ENCODE measurements at places on chromosomes 2 and 18.

- DNase-seq, result no peak
Measured at GRCh38 chr2:168907940-168908662, 7.0 kb downstream of the G6PC2 start.

- DNase-seq, result no peak
Measured at GRCh38 chr2:233795735-233796171, 17.6 kb downstream of the MROH2A start.

DNA sequence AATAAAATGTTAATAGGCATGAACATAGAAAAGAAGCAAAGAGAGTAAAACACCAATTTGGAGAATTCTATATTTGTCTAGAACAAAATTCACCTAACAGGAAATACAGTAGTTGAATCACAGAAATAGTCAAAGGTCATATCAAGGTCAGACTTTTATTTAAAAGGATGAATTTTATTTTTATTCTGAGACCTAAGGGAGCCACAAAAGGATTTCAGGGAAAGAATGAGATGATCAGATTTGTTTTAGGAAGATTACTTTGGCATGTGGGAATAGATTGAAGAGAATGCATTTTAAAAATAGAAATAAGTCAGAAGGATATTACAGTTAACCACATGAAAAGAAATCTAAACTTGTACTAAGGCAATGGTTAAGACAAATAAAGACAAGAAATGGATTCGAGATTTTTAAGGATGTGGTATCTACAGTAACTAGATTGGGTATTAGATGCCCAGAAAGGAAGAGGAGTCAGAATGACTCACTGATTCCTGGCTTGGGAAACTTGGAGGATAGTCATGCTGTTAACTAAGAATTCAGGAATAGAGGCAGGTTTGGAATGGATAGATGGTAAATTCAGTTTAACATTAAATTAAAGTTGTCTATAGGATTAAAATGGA lies 56.0 kb downstream of the METTL4 start:
- no peak for DNase-seq

DNA sequence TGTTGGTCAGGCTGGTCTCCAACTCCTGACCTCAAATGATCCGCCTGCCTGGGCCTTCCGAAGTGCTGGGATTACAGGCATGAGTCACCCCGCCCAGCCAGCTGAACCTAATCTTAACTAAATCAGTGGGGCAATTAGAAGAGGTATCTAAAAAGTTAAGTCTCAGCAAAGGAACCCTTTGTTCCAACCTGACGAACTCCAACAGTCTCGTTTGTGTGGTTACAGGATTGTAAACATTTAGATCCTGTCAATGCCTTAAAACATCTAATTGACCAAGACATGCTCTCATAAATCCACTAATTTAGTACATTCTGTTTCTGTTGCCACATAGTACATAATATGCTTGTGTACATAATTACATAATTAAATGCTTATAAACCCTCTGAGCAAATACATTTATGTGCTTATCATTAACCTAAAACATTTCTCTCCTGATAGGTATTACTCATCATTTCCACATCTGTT lies 31.1 kb upstream of the STK39 start:
- no peak for DNase-seq

DNA sequence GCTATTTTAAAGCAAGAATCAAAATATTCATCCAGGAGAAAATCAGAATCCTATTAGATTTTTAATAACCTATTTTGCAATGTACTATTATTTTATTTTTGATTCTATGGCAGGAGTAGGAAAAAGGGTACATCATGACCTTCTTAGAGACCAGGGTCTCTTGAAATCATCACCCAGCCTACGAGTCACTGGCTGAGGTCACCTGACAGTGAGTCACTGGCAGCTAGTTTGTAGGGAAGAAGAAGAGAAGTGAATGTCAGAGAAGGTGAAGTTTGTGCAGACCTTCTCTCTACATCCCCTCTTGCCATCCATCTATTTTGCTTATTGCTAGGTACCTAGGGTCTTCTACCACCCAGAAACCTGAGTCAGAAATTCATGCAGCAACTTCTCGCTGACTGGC lies 144.2 kb downstream of the ALK start:
- DNase-seq, result no peak

- no peak for DNase-seq
Measured at GRCh38 chr2:172336681-172337080, 90.7 kb upstream of the ITGA6 start.

- no peak for DNase-seq
Measured at GRCh38 chr2:127986548-127987079, 41.2 kb downstream of the SAP130 start.

- DNase-seq, result no peak
Measured at GRCh38 chr18:3180325-3180724, 39.4 kb downstream of the MYOM1 start.

DNA sequence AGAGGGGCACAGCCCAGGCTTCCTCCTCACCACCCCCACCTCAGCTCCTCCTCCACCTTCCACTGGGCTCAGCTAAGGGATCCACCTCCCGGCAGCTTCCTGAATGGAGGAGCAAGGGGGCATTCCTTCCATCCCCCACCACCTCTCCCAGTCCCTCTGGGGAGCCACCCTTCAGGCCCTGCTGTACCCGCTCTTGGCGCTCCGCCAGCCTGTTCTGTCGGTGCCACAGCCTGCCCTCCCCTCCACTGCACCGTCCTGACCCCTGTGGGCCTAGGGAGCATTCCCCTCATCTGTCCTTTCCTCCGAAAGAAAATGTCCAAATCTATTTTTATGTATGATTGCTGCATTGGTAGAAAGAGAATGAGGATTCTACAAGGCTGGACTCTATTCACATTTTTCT lies 59.9 kb downstream of the KIF1A start:
- DNase-seq, result no peak

- no peak for DNase-seq
Measured at GRCh38 chr2:28411166-28411755, 18.6 kb downstream of the FOSL2 start.

DNA sequence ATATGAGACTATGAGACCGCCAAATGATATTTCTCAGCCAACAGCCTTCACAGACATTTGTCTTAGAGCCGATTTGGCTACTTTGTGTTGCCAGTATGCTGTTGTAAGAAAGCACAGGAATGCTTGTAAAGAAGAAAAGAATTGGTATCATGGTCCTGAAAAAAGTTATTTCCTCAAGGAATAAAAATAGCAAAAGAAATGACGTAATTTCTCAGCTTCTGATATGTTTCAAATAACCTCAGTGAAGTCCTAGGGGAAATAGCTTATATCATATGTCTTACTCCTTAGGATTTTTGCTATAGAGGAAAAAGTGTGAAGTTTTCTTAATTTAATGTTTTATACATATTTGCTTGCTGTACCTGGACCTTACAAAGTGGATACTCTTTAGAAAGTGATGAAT lies 23.0 kb downstream of the SCN1A start:
- no peak for DNase-seq

DNA sequence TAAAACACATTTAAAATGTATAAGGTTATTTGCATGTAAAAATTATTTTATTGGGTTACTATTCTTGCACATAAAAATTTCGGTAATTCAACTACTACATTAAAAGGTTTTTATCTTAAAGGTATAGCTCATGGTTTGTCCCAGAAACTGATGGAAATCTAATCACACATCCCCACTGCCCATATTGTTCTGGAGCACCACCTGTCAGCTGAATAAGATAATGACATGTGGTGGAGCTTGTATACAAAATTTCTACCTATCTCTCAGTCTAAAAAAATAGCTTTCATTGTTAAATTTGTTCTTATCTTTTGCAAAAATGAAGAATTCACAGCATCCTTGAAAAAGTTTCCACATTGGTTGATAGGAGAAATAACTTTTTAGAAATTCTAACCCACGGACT lies 18.3 kb downstream of the ERBB4 start:
- no peak for DNase-seq

Measured in CD4-positive, alpha-beta T cell treated with Interleukin-6 for 4 hours (primary cell).